ENCODE measurements at places on chromosomes 2 and 18. TPM values are rescaled to one million over a fixed set of nuclear protein-coding genes. Genes with fewer than 3 reads are reported as not detected.

DNA sequence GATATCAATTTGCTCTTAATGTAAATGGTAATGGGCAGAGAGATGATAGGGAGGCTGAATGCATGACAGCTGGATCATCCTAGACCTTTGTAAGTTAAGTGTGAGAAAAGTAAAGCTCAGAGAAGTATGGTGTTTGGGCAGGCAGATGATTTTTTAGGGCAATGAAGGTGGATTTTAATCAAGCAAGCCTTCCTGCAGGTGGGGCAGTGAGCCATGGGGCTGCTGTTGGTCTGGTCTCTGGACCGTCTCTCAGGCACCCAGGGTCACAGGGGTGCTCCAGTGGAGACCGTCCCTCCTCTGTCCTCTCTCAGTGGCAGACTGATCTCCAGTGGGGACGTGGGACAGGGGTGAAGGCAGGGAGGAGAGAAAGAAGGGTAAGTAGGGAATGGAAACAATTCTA, 69.8 kb upstream of the STK17B start:
- H3K27ac ChIP-seq, result peak overlapping the region; percentile 100
- peaks cover 26% of the 10 kb centered on the region for H3K36me3 ChIP-seq
- no peak for DNase-seq
- peaks cover 69% of the 10 kb centered on the region for H3K4me1 ChIP-seq
- no peaks in the 10 kb centered on the region for H3K27me3 ChIP-seq

- no peak overlapping the region for H3K27ac ChIP-seq
- no peak overlapping the region for H3K4me3 ChIP-seq
- no peak for DNase-seq
- H3K27me3 ChIP-seq, result no peaks in the 10 kb centered on the region
These were observed 29.8 kb downstream of the BABAM2 start for GRCh38 chr2:27920148-27920885.

- peaks cover 4% of the 10 kb centered on the region for H3K4me1 ChIP-seq
- no peak overlapping the region for H3K27ac ChIP-seq
- H3K27me3 ChIP-seq, result peaks cover 7% of the 10 kb centered on the region
These were observed 175.0 kb downstream of the SETBP1 start for GRCh38 chr18:44855681-44856080.

GRCh38 chr18:74499633-74500032, 3.5 kb downstream of the CNDP2 start:
- H3K4me3 ChIP-seq, result peak overlapping the region; percentile 93
- H3K4me1 ChIP-seq, result peaks cover 31% of the 10 kb centered on the region
- H3K27ac ChIP-seq, result peak overlapping the region; percentile 96
- peaks cover 51% of the 10 kb centered on the region for H3K36me3 ChIP-seq
- peak; percentile 54 for DNase-seq

DNA sequence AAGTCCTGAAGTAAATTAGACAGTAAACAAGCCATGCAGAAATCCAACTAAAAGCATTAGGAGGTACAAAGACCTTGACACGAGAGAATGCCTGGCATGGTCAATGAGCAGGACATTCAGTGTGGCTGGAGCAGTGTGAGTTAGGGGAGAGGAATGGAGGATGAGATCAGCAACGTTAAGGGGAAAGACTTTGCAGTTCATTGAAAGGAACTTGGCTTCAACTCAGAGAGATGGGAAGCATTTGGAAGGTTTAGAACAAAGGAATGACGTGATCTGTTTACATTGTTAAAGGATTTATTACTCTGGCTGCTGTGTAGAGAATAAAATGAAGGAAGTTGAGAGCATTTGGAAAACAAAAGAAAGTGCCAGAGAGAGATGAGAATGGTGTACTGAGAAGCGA, 621.3 kb downstream of the XIRP2 start:
- no peaks in the 10 kb centered on the region for H3K4me1 ChIP-seq
- H3K27me3 ChIP-seq, result no peaks in the 10 kb centered on the region
- no peak for DNase-seq
- H3K4me3 ChIP-seq, result no peak overlapping the region
- no peak overlapping the region for H3K27ac ChIP-seq

The KATNAL2 gene
- total RNA-seq, result 0.23 TPM
